ENCODE measurements at places on chromosomes 4 and X. TPM values are rescaled to one million over a fixed set of nuclear protein-coding genes. Genes with fewer than 3 reads are reported as not detected.
A peak's percentile ranks its signal among the peaks of the same experiment; 100 is the strongest.

The TLR2 gene
- 7.8 TPM for total RNA-seq

DNA sequence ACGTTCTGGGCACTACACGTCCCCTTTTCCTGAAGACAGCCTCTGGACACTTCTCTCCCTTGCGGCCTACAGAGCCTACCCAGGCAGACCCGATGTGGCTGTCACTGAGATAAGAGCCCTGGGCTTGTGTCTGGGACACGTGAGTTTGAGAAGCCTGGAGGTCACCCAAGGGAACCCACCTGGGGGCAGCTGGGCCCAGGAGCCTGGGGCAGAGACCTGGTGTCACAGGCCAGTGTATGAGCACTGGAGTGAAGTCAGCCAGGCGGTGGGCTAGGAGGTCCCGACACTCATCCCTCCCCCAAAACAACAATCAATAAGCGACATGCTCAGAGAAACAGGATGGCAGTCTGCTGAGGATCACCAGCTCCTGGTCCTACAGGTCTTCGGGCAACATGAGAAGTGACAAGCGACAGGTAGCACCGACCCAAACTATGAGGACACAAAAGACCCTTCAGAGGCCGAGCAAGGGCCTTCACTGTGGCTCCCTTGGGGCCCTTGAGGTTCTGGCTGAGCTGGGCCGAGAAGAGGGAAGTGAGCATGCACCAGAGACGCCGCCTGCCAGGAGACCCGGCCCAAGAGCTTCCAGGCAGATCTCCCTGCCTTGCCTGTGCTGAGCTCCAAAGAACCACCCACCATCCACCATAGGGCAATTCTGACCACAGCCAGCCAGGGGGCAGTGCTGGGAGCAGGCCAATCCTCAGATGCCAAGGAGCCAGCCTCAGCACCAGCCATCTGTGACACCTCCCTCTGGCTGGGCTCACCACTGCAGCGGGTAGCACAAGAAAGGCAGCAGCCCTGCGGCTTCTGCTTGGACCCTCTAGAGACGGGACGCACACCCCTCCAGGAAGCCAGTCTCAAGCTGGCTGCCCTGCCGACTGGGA, 11.0 kb upstream of the DUSP9 start:
- DNase-seq: no peak

The BMPR1B gene
- 8.7 TPM for total RNA-seq

The POF1B gene
- 28.6 TPM for total RNA-seq

DNA sequence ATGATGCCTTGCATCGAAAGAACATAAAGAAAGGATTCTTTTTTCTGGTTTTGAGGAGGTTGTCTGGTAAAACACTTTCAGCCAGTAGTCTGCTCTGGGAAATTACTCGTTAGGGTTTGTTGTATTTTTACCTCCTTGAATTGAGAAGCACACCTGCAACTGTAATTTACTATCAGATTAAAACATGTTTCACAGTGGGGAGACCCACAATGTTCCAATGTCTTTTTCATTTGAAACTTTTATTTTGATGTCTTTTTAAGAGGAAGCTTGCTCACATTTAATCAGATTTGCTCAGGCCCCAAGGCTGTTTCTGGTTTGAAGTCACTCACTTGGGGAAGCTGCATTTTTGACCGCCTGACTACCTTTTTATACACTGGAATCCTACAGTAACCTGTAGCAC, 12.0 kb downstream of the TMEM154 start:
- DNase-seq: no peak

GRCh38 chrX:18899796-18900380, 84.0 kb downstream of the PHKA2 start:
- peak; percentile 57 for DNase-seq

The SCML1 gene
- 16.4 TPM for total RNA-seq

DNA sequence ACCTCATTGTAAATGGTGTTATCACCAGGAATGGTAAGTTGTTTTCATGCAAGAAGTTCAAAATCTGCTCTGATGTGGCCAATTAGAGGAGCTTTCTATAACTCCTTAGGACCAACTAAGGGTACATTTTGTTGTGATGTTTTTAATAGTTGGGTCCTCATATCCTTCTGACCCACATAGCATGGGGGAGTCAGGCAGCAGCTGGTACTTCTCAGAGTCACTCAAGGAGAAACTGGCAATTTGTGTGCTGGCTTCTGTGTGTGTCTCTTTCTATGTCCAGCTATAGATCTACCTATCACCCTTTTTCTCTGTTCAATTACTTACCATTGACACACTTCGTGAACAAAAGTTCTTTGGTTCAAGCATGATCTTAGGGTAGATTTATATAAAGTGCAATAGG, 194.3 kb upstream of the TENM3 start:
- DNase-seq: no peak

The SPANXD gene
- not detected for total RNA-seq

The MTNR1A gene
- total RNA-seq: not detected

DNA sequence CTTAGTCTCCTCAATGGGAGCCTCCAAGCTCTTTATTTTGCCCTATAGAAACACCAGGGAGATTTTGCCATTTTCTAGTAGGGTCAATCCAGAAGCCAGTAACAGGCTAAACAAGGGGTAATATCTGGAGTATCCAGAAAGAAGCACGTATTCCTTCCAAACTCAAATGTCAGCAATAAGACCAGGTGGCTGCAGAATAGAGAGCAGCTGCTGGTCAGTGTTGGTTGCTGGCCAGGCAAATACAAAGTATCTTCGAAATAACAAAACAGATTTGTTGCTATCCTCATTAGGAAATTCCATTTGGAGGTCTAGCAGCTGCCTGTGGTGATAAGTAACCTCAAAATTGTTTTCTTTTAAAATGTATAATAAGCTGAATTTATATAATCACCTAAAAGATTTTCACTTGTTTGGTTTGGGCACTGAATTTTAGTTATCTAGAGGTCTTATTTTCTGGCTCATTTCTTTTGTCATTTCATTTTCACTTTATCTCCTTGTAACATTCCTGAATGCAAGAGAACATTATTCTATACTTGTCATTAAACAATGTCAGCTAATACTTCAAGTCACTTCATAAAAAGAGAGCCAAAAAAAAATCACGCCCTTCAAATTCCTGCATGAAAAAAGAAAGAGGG, 320.6 kb downstream of the DTHD1 start:
- no peak for DNase-seq

The HERC5 gene
- total RNA-seq: 6.8 TPM

GRCh38 chr4:19531906-19532848, 719.5 kb upstream of the SLIT2 start:
- no peak for DNase-seq

DNA sequence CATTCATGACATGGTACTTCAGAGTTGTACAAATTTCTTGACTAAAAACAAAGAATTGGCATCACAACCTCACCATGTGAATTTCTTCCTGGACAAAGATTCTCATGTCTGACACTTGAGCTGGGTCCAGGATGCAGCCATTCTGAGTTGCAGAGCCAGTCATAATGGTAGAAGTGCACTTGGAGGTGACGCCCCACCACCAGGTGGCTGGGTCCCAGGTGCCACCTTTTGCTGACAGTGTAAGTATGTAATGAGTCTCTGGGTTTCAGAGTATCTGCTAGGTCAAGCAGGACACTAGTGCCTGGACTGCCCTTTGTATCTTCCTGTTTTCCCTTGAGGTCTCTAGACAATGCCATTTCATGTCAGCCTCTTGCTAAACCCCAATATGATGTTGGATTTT, 36.6 kb upstream of the WDR1 start:
- no peak for DNase-seq

GRCh38 chr4:35325908-35326453, 918.3 kb downstream of the ARAP2 start:
- DNase-seq: no peak

- no peak for DNase-seq
Measured at GRCh38 chrX:87755493-87755892, 237.9 kb downstream of the KLHL4 start.

The ERCC6L gene
- total RNA-seq: 9.7 TPM

The SSX1 gene
- not detected for total RNA-seq

The ALPK1 gene
- total RNA-seq: 4.9 TPM

- no peak for DNase-seq
Measured at GRCh38 chr4:98639108-98639507, 19.3 kb downstream of the TSPAN5 start.

DNA sequence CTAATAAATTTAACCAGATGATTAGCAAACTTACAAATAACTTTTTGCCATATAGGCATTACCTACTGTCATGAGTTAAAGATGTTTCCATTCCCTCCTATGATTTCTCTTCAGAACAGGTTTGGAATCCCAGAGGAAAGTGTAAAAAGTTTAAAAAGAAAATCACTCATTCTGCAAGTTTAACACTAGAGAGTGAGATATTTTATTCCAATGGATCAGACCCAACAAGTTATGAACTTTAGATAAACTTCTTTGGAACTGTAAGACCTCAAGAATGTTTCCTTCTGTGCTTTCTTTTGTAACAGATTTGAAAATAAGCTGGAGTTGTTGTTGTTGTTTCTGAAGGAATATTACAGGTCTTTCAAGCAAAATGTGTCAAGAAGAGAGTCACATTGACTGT, 51.6 kb downstream of the PPP3CA start:
- no peak for DNase-seq

The GAGE12J gene
- total RNA-seq: not detected

- DNase-seq: no peak
Measured at GRCh38 chr4:183353557-183353956, 31.3 kb upstream of the CLDN24 start.

The ASMTL gene
- total RNA-seq: 15.4 TPM

GRCh38 chrX:116694046-116694445, 231.3 kb upstream of the CT83 start:
- DNase-seq: no peak

GRCh38 chr4:89336818-89337420, 29.3 kb upstream of the GPRIN3 start:
- DNase-seq: no peak

DNA sequence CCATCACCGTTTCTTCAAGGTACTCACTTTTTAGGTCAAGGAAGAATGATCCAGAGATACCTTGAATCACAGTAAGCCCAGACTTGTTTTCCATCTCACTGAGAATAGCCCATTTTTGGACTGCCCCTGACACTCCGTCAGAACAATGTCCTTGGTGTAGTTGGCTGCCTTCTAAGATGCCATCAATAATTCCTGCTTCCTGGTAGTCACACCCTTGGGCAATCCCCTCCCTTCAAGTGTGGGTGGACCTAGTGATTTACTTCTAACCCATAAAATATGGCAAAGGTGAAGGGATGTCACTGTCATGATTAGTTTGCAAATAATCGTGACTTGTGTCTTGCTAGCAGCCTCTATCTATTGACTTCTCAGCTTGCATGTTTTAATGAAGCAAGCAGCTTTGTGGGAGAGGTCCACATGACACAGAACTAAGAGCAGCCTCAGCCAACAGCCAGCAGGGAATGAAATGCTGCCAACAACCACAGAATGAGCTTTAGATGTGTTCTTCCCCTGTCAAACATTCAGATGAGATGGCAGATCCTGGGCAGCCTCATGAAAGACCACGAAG, 20.0 kb upstream of the KLHL34 start:
- DNase-seq: peak; percentile 3

The MID2 gene
- 1.8 TPM for total RNA-seq

DNA sequence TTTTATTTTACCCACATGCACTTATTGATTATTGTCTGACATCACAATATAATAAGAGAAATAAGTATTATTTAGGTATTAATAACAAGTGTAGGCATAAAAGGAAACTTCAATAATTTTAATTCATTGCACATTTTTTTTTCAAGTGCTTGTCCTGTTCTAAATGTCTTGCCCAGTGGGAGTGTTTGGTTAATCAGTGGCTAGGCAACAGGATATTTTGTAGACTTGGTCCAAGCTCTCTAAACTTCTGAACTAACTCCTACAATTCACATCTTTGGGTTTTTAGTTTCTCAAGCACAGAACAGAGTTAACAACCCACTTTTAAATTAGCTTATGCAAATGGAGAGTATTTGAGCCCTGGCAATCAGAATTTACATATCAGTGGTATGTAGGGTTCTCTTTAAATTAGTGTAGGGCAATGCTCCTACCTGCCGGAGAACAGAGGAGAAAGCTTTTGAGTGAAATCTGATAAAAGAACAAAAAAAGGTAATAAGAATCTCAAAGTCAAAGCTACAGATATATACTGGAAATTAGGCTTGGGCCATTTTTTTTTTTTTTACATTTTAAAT, 353.5 kb downstream of the ADGRL3 start:
- no peak for DNase-seq

The LIMCH1 gene
- 8.4 TPM for total RNA-seq

The HPGD gene
- 85.5 TPM for total RNA-seq

GRCh38 chrX:112819008-112819640, 21.5 kb downstream of the AMOT start:
- DNase-seq: no peak

- DNase-seq: no peak
Measured at GRCh38 chrX:132428896-132429295, 59.9 kb downstream of the MBNL3 start.

GRCh38 chr4:177052211-177052934, 257.3 kb upstream of the NEIL3 start:
- DNase-seq: no peak

The SLC16A2 gene
- 0.34 TPM for total RNA-seq

The CLCN4 gene
- 11.1 TPM for total RNA-seq

DNA sequence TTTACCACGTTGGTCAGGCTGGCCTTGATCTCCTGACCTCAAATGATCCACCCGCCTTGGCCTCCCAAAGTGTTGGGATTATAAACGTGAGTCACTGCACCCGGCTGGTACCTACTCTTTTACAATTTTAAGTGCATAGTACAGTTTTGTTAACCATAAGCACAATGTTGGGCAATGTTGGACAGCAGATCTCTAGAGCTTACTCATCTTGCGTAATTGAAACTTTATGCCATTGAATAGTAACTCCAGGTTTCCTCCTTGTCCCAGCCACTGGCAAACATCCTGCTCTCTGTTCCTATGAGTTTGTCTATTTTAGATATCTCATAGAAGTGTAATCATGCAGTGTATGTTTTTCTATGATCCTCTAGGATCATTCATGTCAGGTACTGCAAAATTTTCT, 9.3 kb upstream of the CPE start:
- DNase-seq: no peak

Measured in Caco-2 (cell line).